NCI-H1105 (cell line): ENCODE measurements at places on chromosomes 11 and 22.
A peak's percentile ranks its signal among the peaks of the same experiment; 100 is the strongest.

DNA sequence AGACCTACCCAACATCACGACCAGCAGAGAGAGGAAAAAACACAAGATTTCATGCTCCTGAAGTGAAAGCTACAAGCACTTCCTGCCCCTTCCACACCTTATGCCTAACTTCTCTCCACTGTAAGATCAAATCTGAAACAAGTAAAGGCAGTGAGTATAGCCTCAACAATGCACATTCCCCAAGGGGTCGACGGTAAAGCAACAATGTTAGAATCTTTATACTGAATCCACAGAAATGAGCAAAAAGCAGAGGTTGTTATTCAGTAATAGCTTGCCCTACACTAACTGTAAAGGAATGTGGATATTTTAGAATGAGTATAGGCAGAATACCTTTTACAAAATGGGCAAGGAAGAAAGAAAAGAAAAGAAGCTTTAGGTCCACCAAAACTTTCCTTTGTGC is 15.6 kb downstream of the ARFGAP3 start:
- no peak for DNase-seq

GRCh38 chr11:5252192-5252918 is 2.2 kb downstream of the HBG2 start:
- no peak for DNase-seq

- DNase-seq = no peak
These were observed 8.1 kb upstream of the LINC01488 start for GRCh38 chr11:69473276-69473845.

DNA sequence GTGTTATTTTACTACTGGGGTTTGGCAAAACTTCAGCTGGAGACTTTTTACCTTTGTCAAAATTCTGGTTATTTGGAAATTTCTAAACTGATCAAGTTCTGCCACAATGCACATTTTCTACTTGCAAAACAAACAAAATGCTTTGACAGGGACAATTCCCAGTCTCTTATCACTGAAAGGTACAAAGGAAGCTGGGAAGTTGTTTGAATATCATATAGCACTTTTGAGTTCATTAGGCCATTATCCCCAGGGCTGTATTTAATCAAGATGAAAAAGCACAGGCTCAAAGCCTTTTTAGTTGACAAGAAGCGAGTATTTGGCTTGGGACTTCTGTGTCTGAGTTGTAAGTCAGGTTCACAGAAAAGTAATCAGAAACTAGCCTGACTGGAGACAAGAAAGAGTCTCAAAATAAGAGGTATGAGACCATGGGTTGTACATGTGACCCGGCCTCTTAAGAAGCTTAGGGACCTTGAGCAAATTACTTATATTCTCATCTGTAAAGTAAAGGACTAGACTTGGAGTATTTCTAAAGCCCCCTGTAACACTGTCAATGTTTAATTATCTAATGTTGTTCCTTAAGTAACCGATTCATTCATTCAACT is 2.9 kb upstream of the HORMAD2 start:
- no peak for DNase-seq

DNA sequence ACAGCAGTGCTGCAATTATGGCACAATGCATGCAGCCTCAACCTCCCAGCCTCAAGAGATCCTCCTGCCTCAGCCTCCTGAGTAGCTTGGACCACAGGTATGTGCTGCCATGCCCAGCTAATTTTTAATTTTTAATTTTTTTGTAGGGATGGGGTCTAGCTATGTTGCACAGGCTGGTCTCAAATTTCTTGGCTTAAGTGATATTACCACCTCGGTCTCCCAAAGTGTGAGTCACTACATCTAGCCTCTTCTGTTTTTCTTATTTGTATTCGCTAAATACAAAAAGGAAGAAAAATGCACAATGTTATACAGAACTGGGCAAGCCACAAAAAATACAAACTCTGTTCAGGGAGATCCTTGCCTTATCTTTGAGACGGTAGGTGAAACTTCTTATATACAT is 62.1 kb downstream of the DDI1 start:
- DNase-seq = no peak

DNA sequence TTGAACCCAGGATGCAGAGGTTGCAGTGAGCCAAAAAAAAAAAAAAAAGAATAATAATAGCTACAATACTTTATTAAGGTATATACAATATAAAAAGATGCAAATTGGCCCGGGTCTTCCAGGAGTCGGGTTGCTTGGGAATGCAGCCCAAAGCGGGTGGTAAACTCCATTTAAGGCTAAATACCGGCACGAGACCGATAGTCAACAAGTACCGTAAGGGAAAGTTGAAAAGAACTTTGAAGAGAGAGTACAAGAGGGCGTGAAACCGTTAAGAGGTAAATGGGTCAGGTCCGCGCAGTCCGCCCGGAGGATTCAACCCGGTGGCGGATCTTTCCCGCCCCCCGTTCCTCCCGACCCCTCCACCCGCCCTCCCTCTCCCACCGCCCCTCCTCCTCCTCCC is 143.3 kb downstream of the DLG2 start:
- DNase-seq = no peak

DNA sequence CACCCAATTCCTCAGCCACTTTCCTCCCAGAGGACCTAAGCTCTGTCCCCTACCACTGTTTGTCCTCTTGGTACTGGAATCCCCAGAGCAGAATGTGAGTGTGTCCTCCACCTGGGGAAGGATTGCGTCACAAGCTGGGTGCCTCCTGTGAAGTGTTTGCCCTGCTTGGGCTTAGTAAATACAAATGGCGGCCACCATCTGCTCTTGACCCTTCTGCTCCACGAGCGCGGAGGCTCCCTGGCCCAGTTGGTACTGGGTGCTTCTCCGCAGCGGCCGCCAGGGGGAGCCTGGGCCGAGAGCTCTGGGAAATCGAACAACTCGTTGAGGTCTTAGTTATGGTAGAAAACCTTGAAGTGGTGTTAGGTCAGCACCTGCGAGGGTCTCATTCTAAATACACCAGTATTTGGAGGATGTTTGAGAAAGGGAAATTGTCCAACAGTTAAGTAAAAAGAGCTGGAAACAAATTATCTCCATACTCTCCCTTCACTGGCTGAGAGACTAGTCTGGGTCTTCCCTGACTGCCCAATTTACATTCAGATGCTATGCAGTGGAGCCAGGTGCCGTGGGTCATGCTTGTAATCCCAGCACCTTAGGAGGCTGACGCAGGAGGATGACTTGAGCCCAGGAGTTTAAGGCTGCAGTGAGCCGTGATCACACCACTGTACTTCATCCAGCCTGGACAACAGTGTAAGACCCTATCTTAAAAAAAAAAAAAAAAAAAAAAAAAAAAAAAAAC is 74.6 kb upstream of the TEAD1 start:
- no peak for DNase-seq

- DNase-seq = no peak
These were observed 3.9 kb upstream of the SLC16A8 start for GRCh38 chr22:38087855-38088254.

- DNase-seq = no peak
These were observed 19.0 kb downstream of the POLD3 start for GRCh38 chr11:74611369-74611861.

DNA sequence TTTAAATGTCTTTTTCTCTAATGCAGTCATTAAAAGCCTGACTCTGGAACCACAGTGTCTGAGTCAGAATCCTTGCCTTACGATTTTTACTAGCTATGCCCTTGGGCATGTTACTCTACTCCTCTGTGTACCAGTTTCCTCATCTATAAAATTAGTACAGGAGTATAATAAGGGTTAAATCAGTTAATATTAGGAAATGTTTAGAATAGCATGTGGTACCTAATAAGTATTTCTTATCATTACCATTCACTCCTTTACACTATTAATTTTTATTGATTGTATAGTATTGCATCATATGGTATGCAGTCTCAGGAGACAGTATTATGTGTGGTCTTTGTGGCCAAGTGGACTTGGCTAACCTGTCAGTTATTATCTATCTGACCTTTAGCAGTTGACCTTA is 68.2 kb downstream of the METTL15 start:
- DNase-seq = no peak

- DNase-seq = no peak
These were observed 97.6 kb downstream of the SLC36A4 start for GRCh38 chr11:93100211-93100610.

- no peak for DNase-seq
These were observed 79.0 kb downstream of the TRIM29 start for GRCh38 chr11:120058931-120059330.

DNA sequence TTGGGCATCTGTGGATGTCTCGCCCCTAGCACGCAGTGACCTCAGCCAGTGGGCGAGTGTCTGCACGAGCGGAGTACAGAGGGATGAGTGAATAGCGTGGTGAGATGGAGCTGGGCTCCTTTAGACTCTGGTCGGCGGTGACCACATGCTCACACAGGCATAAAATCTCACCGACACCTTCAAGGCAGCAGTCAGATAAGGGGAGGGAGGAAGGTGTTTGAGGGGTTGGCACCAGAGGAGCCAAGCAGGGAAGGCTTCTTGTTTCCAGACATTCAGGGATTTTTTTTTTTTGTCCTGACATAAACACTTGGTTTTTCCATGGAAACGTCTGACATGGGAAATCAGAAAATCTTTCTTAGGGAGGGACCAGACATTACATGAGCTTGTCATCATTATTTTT is 35.8 kb downstream of the GRIK4 start:
- DNase-seq = no peak

- DNase-seq = peak; percentile 44
These were observed 2.1 kb downstream of the CCDC88B start for GRCh38 chr11:64341851-64342791.

DNA sequence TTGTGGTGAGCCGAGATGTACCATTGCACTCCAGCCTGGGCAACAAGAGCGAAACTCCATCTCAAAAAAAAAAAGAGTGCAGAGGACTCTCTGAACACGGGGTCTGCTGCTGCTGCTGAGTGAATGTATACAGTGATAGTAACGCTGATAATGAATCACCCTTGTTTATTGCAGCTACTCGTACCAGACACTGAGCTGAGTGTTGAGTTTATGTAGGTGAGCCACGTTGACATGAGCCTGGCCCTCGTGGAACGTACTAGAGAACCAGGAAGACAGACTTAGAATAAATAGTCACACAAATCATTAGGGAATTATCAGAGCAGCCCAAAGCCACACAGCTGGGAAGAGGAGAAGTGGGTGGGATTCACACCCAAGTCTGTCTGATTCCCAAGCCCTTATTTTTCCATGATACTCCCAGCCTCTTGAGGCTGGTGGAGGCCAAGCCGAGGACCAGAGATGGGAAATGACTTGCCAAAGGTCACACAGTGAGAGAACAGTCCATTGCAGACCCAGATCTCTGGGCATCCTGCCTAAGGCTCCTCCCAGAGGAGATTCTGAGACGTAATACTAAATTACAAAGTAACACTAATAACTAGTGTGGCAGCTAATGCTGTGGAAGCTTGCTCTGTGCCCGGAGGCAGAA is 34.8 kb downstream of the MB start:
- no peak for DNase-seq

GRCh38 chr11:64085906-64086257 is 50.2 kb downstream of the FLRT1 start:
- no peak for DNase-seq

DNA sequence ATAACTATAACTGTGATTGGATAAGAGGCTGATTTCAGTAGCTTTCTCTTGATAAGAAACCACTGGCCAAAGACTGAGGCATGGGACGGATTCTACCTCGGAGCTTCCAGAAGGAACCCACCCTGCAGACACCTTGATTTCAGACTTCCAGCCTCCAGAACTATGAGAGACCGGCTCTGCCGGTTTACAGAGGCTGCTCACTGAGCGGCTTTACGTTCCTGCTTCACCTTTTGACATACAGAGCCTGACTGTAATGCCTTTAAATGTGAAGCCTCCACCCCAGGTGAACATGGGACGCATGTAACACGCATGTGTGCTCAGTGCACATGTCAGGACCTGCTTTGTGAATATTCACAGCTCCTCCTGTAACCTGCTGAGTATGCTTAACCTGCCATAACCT is 361.5 kb downstream of the CTTN start:
- DNase-seq = no peak

- no peak for DNase-seq
These were observed 44.0 kb upstream of the ATXN10 start for GRCh38 chr22:45627489-45628233.

- no peak for DNase-seq
These were observed 5.6 kb downstream of the PIM3 start for GRCh38 chr22:49966041-49966773.

GRCh38 chr11:111378185-111378860 is 752 bp downstream of the POU2AF1 start:
- no peak for DNase-seq

- no peak for DNase-seq
These were observed 91.5 kb downstream of the RTL6 start for GRCh38 chr22:44406341-44407170.

DNA sequence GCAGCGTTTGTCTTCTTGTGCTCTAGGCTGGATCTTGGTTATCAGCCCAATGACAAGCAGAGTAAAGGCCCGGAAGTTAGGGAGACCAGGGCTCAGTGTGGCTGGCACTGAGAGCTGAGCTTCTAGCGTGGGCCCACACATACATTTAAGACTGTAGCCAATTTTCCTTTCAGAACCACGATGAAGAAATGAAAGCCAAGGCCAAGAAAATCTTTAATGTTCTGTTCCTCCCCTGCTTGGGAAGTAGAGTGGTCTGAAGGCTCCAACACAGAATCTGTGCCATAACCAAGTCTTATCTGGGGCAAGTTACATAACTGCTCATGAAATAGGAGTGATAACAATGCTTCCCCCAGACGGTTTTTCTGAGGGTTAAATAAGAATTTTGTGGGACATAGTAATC is 4.7 kb upstream of the ST3GAL4 start:
- DNase-seq = no peak

DNA sequence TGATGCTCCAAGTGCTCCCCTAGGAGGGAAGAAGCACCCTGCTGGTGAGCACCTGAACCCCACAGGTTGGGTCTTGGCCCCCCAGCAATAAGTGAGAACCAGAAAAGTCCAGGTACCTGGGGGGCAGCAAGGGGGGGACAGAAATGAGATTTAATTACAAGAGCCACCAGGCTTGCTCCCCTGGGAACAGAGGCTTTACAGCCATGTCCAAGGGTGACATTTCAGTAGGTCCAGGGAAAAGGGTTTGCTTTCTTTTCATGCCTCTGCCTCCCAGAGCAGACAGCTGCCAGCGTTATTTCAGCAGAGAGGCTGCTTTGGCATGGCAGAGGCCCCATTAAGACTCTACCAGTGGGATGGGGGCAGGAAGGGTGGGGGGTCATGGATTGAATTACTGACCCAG is 437.7 kb downstream of the BUD13 start:
- DNase-seq = no peak

DNA sequence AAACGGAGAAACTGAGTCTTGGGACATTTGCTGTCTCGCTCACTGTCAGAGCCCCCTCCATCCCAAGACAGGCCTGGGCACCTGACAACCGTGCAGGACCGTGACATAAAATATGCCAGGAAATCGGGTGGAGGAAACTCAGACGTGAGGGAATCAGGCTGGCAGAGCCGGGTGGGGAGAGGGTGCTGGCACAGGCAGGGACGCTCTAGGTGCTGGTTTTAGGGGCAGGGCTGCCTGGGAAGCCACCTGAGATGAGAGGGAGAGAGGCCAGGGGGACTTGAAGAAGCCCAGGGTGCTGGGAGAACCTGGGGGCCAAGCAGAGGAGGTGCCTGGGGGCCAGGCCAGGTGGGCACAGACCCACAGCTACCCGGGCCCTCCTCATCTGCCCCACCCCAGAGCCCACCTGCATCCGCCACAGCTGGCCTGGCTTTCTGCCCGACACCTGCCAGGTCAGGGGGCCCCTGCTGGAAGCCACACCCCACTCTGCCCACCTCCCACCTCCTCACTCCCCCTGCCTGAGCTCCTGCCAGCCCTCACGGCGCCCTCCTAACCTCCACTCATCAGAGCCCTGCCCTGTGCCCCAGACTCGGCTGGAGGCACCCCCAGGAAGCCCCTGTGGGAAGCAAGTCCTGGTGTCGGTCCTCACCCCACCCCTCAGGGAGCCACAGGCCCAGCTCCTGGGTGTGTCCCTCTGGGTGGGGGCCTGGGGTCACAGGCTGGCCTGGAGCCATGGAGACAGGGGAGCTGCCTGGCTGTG is 27.3 kb upstream of the MUC5AC start:
- DNase-seq = peak; percentile 93

GRCh38 chr11:121696931-121697670 is 244.3 kb upstream of the SORL1-AS1 start:
- no peak for DNase-seq
